ENCODE measurements at places on chromosomes 11 and 22.
A peak's percentile ranks its signal among the peaks of the same experiment; 100 is the strongest.

- H3K4me3 ChIP-seq = no peak overlapping the region
- H3K4me1 ChIP-seq = no peaks in the 10 kb centered on the region
- H3K27me3 ChIP-seq = peaks cover 20% of the 10 kb centered on the region
- no peak for DNase-seq
- H3K27ac ChIP-seq = no peak overlapping the region
- no peaks in the 10 kb centered on the region for H3K36me3 ChIP-seq
These were observed 349.8 kb upstream of the B3GAT1 start for GRCh38 chr11:134761926-134762247.

GRCh38 chr11:7967826-7968225 lies 2.6 kb upstream of the NLRP10 start:
- H3K4me1 ChIP-seq = no peaks in the 10 kb centered on the region
- no peaks in the 10 kb centered on the region for H3K36me3 ChIP-seq
- H3K4me3 ChIP-seq = no peak overlapping the region
- H3K27me3 ChIP-seq = peaks cover 16% of the 10 kb centered on the region

DNA sequence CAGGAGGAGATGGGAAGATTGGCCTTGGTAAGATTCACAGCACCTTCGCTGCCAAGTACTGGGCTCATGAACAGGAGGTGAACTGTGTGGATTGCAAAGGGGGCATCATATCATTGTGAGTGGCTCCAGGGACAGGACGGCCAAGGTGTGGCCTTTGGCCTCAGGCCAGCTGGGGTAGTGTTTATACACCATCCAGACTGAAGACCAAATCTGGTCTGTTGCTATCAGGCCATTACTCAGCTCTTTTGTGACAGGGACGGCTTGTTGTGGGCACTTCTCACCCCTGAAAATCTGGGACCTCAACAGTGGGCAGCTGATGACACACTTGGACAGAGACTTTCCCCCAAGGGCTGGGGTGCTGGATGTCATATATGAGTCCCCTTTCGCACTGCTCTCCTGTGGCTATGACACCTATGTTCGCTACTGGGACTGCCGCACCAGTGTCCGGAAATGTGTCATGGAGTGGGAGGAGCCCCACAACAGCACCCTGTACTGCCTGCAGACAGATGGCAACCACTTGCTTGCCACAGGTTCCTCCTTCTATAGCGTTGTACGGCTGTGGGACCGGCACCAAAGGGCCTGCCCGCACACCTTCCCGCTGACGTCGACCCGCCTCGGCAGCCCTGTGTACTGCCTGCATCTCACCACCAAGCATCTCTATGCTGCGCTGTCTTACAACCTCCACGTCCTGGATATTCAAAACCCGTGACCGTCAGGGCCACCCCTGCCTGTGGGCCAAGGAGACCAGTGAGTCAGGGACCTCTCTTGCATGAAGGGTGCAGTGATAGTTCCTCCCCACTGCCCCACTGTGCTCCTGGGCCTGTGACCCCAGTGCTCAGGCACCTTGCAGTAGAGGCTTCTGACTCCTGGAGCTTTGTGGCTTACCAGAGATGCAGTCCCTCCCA lies 83.6 kb downstream of the BCR start:
- H3K4me1 ChIP-seq = no peaks in the 10 kb centered on the region
- no peak overlapping the region for H3K4me3 ChIP-seq
- no peaks in the 10 kb centered on the region for H3K27me3 ChIP-seq
- H3K36me3 ChIP-seq = peaks cover 60% of the 10 kb centered on the region

GRCh38 chr11:114846416-114846791 lies 168.1 kb downstream of the NXPE2 start:
- no peaks in the 10 kb centered on the region for H3K4me1 ChIP-seq
- H3K27ac ChIP-seq = no peak overlapping the region
- H3K27me3 ChIP-seq = no peaks in the 10 kb centered on the region
- H3K36me3 ChIP-seq = no peaks in the 10 kb centered on the region
- no peak overlapping the region for H3K4me3 ChIP-seq

DNA sequence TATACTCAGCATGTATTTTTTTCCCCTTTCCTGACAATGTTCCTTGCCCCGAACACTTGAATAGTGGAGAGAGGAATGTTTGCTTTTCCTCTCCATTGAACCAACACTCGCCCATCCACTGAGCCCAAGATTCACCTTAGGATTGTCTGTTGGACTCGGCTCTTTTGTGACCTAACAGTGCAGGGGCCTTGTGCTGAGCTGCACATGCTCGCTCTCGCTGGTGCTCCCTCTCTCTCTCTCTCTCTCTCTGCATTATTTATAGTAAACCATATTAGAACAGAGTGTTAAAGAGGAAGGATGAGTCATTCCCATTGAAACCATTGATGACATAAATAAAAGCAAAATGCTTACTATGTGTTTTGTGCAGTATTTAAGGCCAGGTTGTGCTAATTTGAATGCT lies 20.7 kb downstream of the ZBTB16 start:
- peaks cover 10% of the 10 kb centered on the region for H3K4me1 ChIP-seq
- no peaks in the 10 kb centered on the region for H3K36me3 ChIP-seq
- DNase-seq = no peak
- peaks cover 12% of the 10 kb centered on the region for H3K27me3 ChIP-seq
- peak overlapping the region; percentile 30 for H3K27ac ChIP-seq
- no peak overlapping the region for H3K4me3 ChIP-seq

GRCh38 chr11:65565624-65566453 lies 4.4 kb upstream of the ZNRD2 start:
- peak overlapping the region; percentile 24 for H3K4me3 ChIP-seq
- peak overlapping the region; percentile 90 for H3K27ac ChIP-seq
- peaks cover 23% of the 10 kb centered on the region for H3K4me1 ChIP-seq
- peak; percentile 69 for DNase-seq
- H3K27me3 ChIP-seq = no peaks in the 10 kb centered on the region
- no peaks in the 10 kb centered on the region for H3K36me3 ChIP-seq

DNA sequence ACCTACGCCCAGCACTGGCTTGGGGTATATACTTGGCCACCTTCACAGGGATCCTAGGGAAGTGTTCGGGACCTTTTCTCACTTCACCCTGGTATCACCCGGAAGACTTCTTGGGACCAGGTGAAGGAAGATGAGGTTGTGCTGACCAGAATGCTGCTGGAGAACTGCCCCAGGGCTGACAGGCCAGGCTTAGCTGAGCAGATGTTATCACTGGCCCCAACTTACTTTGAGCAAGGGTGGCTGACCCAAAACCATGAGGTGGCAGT lies 4.5 kb downstream of the FTH1 start:
- peaks cover 32% of the 10 kb centered on the region for H3K4me1 ChIP-seq
- no peak for DNase-seq
- H3K27me3 ChIP-seq = no peaks in the 10 kb centered on the region
- no peak overlapping the region for H3K27ac ChIP-seq
- no peak overlapping the region for H3K4me3 ChIP-seq
- H3K36me3 ChIP-seq = peaks cover 19% of the 10 kb centered on the region

- H3K36me3 ChIP-seq = no peaks in the 10 kb centered on the region
- no peak overlapping the region for H3K27ac ChIP-seq
- DNase-seq = no peak
- no peak overlapping the region for H3K4me3 ChIP-seq
- peaks cover 3% of the 10 kb centered on the region for H3K4me1 ChIP-seq
- H3K27me3 ChIP-seq = peaks cover 8% of the 10 kb centered on the region
These were observed 49.5 kb downstream of the ABTB2 start for GRCh38 chr11:34308049-34308912.

DNA sequence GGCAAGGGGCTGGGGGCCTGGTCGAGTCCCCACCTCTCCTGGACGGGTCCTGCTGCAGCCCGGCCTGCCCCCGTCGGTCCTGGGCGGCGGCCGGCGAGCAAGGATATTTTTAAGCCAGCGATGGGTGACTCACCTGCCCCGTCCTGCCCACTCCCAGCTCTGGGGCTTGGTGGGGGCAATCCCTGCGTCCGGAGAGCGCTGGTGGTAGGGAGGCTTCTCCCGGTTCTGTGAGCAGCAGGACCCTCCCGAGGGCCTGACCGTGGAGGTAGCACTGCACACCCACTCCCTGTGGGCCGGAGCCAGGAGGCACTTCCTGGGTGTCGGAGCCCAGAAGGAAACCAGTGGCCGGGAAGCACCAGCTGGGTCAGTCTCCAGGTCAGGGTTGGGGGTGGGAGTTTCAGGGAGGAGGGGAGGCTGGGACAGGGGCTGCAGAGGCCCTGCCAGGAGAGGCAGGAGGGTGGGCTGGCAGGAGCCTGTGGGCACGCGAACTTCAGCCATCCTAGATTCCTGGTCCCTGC lies 467 bp downstream of the EPS8L2 start:
- H3K36me3 ChIP-seq = peaks cover 8% of the 10 kb centered on the region
- H3K27me3 ChIP-seq = peaks cover 2% of the 10 kb centered on the region
- no peak for DNase-seq

DNA sequence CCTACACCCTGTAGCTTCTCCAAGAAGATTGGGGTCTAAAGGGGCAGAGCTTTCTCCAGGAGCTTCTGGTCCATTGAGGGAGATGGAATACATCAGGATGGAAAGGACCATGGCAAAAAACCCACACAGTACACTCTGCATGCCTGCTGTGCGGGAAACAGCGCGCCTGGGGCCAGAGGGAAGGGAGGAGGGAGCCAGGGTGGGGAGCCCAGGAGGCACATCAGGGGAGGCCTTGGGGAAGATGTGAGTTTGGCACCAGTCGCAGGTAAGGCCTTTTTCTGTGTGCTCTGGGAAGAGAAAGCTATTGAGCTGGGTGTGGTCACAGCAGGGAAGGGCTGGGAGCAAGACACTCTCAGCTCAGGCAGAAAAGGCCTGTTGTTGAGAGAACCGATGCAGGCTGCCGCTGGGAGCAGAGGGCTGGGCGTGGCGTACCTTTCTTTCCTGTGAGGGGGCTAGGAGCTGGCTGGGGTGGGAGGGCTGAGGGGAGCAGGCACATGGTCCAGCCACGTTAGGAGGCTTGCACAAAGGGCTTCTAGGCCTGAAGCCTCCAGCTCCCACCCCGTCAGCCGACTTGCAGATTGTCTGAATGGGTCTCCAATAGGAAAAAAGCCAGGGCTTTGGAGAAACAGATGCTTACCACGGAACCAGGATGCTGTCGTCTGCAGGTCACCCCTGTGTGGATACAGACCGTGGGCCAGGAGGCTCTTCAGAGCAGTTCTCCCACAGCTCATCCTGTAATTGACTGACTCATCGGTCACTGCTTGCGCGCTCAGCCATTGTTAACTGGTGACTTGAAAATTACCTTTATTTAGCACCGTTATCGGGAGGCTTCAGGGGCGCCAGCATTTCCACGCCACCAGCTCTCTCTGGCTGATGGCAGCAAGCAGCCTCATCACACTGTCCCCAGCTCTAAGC lies 237.3 kb downstream of the ST3GAL4 start:
- H3K27me3 ChIP-seq = peaks cover 20% of the 10 kb centered on the region
- DNase-seq = no peak
- H3K4me1 ChIP-seq = no peaks in the 10 kb centered on the region

DNA sequence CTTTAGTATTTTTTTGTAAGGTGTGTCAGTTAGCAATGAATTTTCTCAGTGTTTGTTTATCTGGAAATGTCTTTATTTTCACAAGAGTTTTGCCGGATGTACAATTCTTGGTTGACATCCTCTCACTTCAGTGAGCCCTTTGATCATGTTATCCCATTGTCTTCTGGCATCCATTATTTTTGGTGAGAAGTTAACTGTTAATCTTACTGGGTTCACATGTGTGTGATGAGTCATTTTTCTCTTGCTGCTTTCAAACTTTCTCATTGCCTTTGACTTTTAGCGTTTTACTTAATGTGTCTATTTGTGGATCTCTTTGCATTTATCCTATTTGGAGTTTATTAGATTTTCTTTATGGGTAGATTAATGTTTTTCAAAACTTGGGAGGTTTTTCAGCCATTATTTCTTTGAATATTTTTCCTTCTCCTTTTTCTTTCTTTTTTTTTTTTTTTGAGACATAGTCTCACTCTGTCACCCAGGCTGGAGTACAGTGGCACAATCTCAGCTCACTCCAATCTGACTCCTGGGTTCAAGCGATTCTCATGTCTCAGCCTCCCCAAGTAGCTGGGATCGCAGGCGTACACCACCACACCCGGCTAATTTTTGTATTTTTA lies 100.5 kb upstream of the RRM1 start:
- H3K27me3 ChIP-seq = no peaks in the 10 kb centered on the region
- peaks cover 8% of the 10 kb centered on the region for H3K4me1 ChIP-seq
- DNase-seq = no peak
- H3K36me3 ChIP-seq = no peaks in the 10 kb centered on the region
- H3K27ac ChIP-seq = no peak overlapping the region
- H3K4me3 ChIP-seq = no peak overlapping the region

DNA sequence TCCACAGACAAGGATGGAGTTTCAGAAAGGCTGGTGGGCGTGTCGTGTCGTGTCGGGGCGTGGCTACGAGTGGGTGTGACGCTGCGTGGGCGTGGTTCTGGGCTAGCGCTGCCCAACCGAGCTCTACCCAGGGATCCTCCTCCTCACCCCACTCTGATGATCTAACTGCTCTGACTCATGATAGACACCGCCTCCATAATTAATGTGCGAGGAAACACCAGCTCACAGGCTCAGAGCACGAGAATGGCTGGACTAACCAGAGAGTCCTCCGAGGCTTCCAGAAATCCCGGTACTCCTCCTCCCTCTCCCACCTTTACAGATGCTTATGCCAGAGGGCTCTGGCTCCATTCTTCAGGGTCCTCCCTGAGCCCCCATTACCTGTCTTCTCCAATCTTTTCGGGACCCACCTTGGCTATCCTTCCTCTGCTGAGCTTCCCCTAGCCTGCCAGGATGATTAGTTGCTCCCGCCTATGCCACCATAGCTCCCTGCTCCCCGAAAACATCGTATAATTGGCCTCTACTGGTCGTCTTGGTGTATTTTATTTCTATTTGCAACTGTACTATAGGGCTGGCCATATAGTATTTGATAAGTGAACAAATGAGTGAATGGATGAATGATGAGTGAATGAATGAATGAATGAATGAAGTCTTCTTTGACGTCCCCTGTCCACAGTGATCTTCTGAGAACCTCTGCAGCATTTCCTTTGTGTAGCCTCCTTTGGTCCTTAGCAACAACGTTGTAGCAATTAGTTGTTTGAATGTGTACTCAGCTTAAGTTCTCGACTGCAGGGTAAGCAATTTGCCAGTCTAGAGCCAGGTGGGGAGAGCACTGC lies 21.7 kb downstream of the TMPRSS13 start:
- H3K4me1 ChIP-seq = peaks cover 7% of the 10 kb centered on the region
- H3K4me3 ChIP-seq = no peak overlapping the region
- H3K27ac ChIP-seq = no peak overlapping the region
- peaks cover 2% of the 10 kb centered on the region for H3K27me3 ChIP-seq
- peak; percentile 31 for DNase-seq

- no peaks in the 10 kb centered on the region for H3K27me3 ChIP-seq
- no peak for DNase-seq
- H3K36me3 ChIP-seq = no peaks in the 10 kb centered on the region
- no peaks in the 10 kb centered on the region for H3K4me1 ChIP-seq
- H3K27ac ChIP-seq = no peak overlapping the region
These were observed 2.2 kb downstream of the MRPL23 start for GRCh38 chr11:1949302-1949701.

GRCh38 chr11:35214226-35214770 lies 75.3 kb downstream of the CD44 start:
- no peaks in the 10 kb centered on the region for H3K27me3 ChIP-seq

DNA sequence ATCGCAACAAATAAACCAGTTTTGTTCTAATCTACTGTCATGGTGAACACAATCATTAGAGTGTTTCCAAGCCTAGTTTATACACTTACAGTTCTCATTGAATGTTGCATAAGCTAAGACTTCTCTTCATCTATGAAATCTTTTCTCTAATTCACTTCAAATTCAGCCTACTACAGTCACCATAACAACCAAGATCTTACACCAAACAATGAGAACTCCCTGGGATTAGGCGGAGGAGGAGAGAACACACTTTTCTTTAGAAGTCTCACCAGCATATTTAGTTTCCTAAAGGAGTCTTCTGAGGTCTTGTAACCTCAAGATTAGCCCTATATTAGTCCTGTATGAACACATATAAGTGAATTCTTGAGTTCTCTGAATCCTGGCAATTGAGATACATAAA lies 1889.7 kb downstream of the LRRC4C start:
- H3K27me3 ChIP-seq = no peaks in the 10 kb centered on the region
- no peaks in the 10 kb centered on the region for H3K4me1 ChIP-seq
- no peaks in the 10 kb centered on the region for H3K36me3 ChIP-seq
- no peak for DNase-seq
- no peak overlapping the region for H3K4me3 ChIP-seq
